Activated T-helper 1 cell treated with anti-CD3 and anti-CD28 coated beads, Interleukin-12 subunit alpha, Interleukin-12 subunit beta, Interleukin-2, Interleukin-4 antibody, amounts not matched to agents 30 ng/mL and 10 ng/mL and 1 ng/mL, durations not matched to agents 14 hours and 24 hours and 36 hours (primary cell): ENCODE measurements at places on chromosomes 6 and 20. TPM values are rescaled to one million over a fixed set of nuclear protein-coding genes. Genes with fewer than 3 reads are reported as not detected.

The TSPO2 gene
- not detected in 2 replicates for total RNA-seq

The SLC32A1 gene
- not detected in 2 replicates for total RNA-seq

The PABPC1L gene
- total RNA-seq = 101 and 106 TPM in 2 replicates

The PAK1IP1 gene
- 35.3 and 37.4 TPM in 2 replicates for total RNA-seq

- no peak for DNase-seq
Measured at GRCh38 chr6:164347455-164347854, 932.9 kb downstream of the QKI start.

DNA sequence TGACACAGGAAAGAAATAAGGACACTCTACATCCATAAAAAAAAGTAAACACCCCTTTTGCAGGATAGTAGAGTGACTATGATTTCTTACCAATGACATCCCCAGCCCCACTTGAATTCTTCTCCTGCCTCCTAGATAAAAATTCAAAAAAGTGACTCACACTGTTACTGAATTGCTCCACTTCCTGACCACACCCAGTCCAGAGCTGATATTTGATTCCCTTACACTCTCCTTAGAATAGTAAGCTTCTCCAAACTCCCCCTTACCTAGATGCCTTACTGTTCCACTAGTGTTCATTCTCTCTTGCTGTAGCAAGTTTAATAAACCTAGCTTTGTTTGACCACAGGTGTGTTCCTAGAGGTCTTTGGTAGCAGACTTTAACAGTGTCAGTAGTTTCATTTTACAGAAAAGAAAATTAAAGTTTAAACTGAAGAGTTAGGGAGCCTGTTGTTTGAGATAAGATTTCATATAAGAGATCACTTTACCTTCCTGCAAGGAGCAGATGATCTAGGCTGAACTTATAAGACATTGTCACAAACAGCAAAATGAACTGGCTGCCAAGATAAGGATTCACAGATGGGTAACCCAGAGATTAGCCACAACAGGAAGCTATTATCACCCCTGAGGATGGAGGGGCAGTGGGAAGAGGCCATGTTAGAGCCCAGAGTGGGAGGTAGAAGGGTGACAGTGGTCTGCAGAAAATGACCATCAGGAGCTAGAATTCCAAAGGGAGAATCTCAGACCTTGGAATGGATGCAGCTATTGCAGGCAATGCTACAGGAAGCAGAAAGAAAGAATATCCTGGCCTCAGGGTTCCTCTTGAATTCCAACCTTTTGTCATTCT is 28.4 kb upstream of the BTN3A2 start:
- DNase-seq = no peak

GRCh38 chr6:166308033-166308768 is at the start of gene PRR18:
TSS of gene PRR18 (minus strand) at chr6:166308392. CDS start at chr6:166308142, 250 bp downstream.
- no peak for DNase-seq

DNA sequence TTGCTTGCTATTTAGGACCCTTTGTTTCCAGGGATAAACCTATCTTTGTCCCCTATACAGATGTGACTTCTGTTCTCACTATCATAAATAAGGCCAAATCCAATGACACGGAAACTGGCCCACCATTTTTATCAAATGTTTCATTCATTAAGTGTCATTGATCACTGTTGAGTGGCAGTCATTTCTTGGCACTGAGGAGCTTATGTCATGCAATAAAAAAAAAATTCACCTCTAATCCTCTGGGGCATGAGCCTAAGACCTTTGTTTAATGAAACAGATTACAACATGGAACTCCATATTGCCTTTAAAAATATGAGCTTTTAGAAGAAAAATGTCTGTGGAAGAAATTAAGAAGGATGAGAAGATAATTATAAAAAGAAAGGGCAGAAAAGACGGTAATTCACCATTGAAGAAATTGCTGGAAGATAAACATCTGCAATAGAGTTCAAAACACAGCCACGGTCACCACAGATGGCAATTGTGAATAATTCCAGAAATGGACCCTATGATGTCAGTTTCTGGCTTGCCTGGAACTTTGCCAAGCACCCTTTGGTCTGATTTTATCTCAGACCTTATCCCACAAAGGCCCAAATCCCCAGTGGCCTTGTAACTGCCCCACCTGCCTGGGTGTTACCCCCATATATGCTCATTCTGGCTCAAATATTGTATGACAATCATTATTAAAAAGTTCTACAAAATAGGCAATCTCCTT is 91.1 kb downstream of the DST start:
- no peak for DNase-seq

GRCh38 chr6:93243231-93243778 is 176.1 kb downstream of the EPHA7 start:
- DNase-seq = no peak

DNA sequence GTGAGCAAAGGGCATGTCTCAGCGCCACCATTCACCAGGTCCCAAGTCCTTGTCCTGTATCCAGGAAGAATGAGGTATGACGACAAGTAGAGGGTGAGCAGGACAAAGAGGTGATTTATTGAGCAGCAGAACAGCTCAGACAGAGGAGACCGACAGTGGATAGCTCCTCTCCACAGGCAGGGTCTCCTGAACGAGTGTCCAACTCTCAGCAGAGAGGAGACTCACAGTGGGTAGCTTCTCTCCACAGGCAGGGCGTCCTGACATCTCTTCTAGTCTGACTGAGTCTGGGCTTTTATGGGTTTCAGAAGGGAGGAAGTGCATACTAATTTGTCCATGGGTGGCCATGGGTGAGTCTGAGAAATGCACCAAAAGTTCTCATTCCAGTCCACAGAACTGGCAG is 204.7 kb downstream of the ANKRD60 start:
- DNase-seq = no peak

GRCh38 chr6:49328051-49328744 is 134.9 kb downstream of the MMUT start:
- DNase-seq = no peak

DNA sequence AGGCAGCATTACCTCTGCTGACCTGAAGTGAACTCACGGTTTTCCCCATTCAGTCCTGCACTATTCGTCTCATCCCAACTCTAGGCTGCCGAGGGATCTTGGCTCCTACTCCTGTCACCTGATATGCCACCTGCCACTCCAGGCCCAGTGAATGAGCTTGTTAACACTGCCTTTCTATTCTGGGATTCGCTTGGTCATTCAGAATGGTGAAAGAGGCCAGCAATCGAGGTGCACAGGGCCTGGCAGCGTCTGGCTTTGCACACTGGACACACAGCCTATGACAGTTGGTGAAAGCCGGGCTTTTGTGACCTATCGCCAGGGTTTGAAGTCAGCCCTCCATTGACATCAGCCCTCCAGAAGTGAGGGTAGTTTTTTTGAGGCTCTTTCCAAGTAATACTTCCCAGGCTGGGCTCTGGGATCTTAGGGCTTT is 59.3 kb upstream of the MYL9 start:
- DNase-seq = no peak

DNA sequence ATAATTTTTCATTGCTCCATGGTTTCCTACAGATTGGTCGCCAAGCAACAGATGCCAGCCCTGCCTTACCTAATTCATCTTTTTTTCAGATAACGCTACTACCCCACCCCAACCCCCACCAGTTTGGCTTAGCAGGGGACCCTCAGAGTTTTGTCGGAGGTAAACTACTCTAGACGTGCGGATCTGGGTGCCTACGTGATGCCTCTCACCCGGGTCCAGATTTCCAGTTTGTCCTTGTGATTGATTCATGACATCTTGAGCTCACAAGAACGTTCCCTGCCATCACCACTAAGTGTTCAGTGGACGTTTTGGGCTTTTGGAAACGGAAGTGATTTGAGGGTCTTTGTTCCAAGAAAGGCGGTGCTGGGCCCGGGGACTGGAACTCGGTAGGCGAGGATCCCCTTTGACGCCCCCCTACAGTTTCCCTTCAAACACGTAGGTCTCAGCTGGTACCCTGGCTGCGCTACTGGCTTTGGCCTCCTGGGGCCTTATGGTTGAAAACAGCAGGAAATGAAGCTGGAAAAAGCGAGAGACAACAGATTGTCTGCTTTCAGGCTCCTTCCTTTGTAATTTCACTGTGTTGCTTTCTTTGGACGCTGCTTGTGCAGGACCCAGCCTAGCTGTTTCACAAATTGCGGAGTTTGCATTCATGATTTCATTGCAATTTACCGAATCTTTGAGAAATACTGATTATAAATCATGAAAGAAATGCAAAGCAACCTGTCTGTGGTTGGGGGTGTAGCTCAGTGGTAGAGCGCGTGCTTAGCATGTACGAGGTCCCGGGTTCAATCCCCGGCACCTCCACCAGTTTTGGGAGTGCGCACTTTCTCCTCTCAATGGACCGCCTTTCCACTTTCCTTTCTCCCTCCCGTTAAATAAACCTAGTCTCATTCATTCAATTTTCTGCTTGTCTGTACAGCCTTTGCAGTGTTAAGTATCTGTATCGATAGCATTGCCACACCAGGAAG is 81.0 kb downstream of the GPX5 start:
- no peak for DNase-seq

DNA sequence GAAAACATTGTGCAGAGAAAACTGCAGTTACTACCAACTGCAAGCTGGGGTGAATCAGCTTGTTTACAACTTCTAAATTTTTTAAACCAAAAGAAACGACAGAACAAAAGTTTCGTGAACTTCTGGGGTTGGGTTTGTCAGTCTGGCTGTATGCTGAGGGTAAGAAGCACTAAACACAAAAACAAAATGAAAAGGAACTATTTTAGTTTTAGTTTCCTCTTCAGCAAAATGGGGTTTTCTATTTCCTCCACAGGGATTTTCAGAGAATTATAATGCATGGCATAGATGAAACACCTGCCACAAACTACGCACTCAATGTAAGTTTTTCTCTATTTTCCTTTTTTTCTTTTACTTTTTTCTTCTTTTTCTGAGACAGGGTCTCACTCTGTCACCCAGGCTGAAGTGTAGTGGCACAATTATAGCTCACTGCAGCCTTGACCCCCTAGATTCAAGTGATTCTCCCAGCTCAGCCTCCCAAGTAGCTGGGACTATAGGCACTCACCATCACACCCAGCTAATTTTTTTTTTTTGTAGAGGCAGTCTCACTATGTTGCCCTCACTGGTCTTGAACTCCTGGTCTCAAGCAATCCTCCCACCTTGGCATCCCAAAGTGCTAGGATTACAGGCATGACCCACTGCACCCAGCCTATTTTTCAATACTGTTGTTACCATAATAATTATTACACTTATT is 40.6 kb downstream of the CGA start:
- no peak for DNase-seq
